ENCODE measurements at places on chromosomes 6 and 20.
A peak's percentile ranks its signal among the peaks of the same experiment; 100 is the strongest.

DNA sequence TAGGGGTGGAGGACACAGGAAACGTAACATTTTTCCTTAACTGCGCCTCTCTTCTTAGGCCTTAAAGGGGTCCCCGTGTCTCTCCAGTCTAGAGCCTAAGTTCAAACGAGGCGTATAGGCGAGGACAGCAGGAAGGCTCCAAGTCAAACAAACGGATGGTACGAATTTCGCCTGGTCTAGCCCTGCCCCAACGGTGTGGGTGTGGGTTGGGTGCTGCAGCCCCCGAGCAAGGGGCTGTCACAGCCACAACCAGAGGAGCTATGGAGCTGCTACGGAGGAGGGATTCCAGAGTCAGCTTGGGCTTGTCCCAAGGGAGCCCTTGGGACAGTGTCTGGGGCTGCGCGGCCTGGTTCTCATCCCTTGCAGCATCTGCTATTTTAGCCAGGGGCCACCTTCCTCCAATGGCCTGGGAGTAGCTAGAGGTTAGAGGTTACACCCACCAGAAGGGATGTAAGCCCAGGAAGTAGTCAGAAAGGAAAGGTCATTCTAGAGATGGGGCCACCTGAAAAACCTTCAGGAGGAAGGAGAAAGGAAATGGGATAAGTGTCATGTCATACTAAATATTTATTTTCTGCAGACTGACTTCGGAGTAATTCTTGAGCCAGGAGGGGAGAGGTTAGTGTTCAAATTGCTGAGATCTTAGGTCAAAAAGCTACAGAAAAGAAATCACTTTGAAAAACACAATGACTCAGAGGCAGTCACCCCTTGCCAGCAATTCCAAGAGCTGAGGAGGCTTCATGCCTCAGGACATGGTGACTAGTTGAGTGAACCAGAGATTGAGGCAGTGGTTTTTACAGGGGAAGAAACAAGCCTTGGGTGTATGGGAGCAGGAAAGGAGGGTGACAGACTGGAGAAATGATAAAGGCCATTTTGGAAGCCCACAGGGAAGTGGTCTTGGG is 21.7 kb downstream of the VPS52 start:
- H3K4me3 ChIP-seq, result peak overlapping the region; percentile 49
- no peaks in the 10 kb centered on the region for H3K36me3 ChIP-seq
- no peaks in the 10 kb centered on the region for H3K27me3 ChIP-seq
- peak overlapping the region; percentile 95 for H3K27ac ChIP-seq
- peaks cover 23% of the 10 kb centered on the region for H3K4me1 ChIP-seq

- H3K4me3 ChIP-seq, result no peak overlapping the region
- no peaks in the 10 kb centered on the region for H3K36me3 ChIP-seq
- H3K27ac ChIP-seq, result no peak overlapping the region
- no peaks in the 10 kb centered on the region for H3K4me1 ChIP-seq
- no peaks in the 10 kb centered on the region for H3K27me3 ChIP-seq
Measured at GRCh38 chr20:14634665-14635064, 297.3 kb upstream of the FLRT3 start.

DNA sequence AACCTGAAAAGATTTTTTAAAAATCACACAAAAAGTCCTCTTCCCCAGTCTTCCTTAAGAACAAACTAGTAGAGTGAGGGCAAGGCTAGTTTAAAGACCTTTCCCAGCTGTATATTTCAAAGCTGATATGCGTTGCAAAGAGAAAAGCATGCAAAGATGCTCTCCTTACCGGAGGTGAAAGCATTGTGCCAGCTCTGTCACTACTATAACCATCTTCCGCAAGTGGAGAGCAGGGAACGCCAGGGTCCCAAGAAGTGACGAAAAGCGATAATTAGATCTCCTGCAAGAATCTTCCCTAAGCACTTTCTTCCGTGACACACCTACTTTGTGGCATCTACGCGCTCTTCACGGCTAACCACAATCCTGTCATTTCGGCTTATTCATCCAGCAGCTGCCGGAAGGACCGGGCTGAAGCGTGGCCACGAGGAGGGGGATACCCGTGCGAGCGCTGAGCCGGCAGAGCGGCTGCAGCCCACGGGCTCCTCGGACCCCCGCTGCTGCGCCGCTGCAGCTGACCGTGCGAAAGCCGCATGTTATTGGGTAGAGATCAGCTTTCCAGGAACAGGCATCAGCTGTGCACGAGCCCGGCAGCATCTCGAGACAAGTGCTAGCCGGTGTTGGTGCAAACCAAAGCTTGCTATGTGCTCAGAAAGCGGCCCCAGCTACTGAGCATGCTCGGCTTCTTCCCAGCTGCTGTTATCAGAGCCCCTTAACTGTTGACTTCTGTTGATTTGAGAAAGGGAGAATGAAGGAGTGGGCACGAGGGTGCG is 57.2 kb upstream of the ARHGAP18 start:
- no peak overlapping the region for H3K27ac ChIP-seq
- DNase-seq, result no peak
- peaks cover 7% of the 10 kb centered on the region for H3K27me3 ChIP-seq
- H3K4me3 ChIP-seq, result peak overlapping the region; percentile 39
- H3K36me3 ChIP-seq, result no peaks in the 10 kb centered on the region

DNA sequence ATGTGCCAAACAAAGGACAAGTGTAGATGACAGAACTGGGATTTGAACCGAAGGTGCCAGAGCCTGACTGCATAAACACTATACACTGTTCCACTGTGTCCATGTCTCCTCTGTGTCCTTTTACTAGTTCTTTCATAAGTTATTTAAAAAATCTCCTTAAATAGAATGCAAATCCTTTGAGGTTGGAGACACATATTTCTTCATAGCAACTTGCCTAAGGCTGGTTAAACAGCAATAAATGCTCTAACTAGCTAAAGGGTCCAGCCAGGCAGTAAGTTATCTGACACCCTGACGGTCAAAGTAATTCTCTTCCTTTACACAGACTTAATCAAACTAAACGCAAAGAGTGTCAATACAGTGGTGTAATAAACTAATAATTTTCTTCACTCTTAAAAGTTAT is 76.2 kb upstream of the TRAF3IP2 start:
- no peak overlapping the region for H3K27ac ChIP-seq
- no peak for DNase-seq
- H3K36me3 ChIP-seq, result no peaks in the 10 kb centered on the region
- no peaks in the 10 kb centered on the region for H3K27me3 ChIP-seq
- peaks cover 14% of the 10 kb centered on the region for H3K4me1 ChIP-seq
- no peak overlapping the region for H3K4me3 ChIP-seq

DNA sequence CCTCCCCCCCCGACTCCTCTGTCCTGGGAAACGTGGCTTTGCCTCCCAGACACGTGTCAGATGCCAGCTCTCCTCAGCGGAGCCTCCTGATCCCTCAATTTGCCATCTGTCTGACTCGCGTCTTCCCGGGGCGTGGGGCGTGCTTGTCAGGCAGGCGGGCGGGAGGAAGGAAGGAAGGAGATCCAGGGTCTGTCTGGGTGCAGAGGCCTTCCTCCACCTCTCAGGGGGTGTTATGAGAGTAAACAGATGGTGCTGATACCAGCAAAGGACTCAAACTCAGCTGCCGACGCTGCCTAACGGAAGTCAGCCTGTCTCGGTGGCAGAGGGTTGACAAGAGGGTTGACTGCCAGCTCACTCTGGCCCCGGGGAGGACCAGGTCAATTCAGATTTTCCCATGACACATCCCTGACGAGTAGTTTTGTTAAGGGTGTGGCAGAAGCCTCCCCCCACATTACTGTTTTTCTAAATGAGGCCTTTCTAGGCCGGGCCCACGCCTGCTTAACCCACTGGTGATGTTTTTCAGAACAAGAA is 17.0 kb downstream of the UQCC2 start:
- peak; percentile 33 for DNase-seq
- H3K36me3 ChIP-seq, result peaks cover 72% of the 10 kb centered on the region
- H3K27ac ChIP-seq, result peak overlapping the region; percentile 54
- H3K27me3 ChIP-seq, result no peaks in the 10 kb centered on the region
- H3K4me1 ChIP-seq, result peaks cover 53% of the 10 kb centered on the region
- no peak overlapping the region for H3K4me3 ChIP-seq

GRCh38 chr6:106369739-106370138 is 9.2 kb downstream of the CRYBG1 start:
- H3K36me3 ChIP-seq, result no peaks in the 10 kb centered on the region
- H3K4me3 ChIP-seq, result no peak overlapping the region
- no peak overlapping the region for H3K27ac ChIP-seq
- no peak for DNase-seq

- H3K36me3 ChIP-seq, result no peaks in the 10 kb centered on the region
- DNase-seq, result peak; percentile 26
- peaks cover 3% of the 10 kb centered on the region for H3K4me1 ChIP-seq
- H3K27ac ChIP-seq, result no peak overlapping the region
- H3K4me3 ChIP-seq, result no peak overlapping the region
Measured at GRCh38 chr20:1005452-1006027, 3.4 kb upstream of the RSPO4 start.

GRCh38 chr6:45032426-45032825 is 295.7 kb upstream of the RUNX2 start:
- no peaks in the 10 kb centered on the region for H3K27me3 ChIP-seq
- H3K36me3 ChIP-seq, result no peaks in the 10 kb centered on the region
- H3K4me3 ChIP-seq, result no peak overlapping the region
- H3K27ac ChIP-seq, result no peak overlapping the region
- no peaks in the 10 kb centered on the region for H3K4me1 ChIP-seq

- DNase-seq, result no peak
- H3K4me3 ChIP-seq, result no peak overlapping the region
- no peaks in the 10 kb centered on the region for H3K36me3 ChIP-seq
- no peak overlapping the region for H3K27ac ChIP-seq
Measured at GRCh38 chr20:58880994-58881752, 28.7 kb downstream of the GNAS start.

DNA sequence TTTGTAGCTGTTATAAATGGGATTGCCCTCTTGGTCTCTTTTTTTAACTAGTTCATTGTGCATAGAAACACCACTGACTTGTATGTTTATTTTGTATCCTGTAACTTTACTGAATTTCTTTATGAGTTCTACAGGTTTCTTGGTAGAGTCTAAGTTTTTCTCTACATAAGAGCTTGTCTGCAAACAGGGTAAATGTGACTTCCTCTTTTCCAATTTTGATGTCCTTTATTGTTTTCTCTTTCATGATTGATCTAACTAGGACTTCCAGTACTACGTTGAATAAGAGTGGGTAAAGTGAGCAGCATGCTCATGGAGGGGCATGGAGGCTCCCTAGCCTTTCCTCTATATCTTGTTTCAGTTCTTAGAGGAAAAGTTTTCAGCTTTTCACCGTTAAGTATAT is 3.0 kb upstream of the WFDC10A start:
- H3K4me3 ChIP-seq, result no peak overlapping the region
- H3K4me1 ChIP-seq, result no peaks in the 10 kb centered on the region
- H3K27me3 ChIP-seq, result no peaks in the 10 kb centered on the region

GRCh38 chr6:136180704-136181511 is 69.2 kb downstream of the MTFR2 start:
- H3K4me1 ChIP-seq, result no peaks in the 10 kb centered on the region
- H3K27ac ChIP-seq, result no peak overlapping the region
- no peak for DNase-seq
- no peaks in the 10 kb centered on the region for H3K27me3 ChIP-seq
- H3K4me3 ChIP-seq, result no peak overlapping the region

- H3K27ac ChIP-seq, result no peak overlapping the region
- H3K27me3 ChIP-seq, result no peaks in the 10 kb centered on the region
- H3K36me3 ChIP-seq, result no peaks in the 10 kb centered on the region
Measured at GRCh38 chr6:46284475-46284874, 113.7 kb upstream of the ENPP5 start.

DNA sequence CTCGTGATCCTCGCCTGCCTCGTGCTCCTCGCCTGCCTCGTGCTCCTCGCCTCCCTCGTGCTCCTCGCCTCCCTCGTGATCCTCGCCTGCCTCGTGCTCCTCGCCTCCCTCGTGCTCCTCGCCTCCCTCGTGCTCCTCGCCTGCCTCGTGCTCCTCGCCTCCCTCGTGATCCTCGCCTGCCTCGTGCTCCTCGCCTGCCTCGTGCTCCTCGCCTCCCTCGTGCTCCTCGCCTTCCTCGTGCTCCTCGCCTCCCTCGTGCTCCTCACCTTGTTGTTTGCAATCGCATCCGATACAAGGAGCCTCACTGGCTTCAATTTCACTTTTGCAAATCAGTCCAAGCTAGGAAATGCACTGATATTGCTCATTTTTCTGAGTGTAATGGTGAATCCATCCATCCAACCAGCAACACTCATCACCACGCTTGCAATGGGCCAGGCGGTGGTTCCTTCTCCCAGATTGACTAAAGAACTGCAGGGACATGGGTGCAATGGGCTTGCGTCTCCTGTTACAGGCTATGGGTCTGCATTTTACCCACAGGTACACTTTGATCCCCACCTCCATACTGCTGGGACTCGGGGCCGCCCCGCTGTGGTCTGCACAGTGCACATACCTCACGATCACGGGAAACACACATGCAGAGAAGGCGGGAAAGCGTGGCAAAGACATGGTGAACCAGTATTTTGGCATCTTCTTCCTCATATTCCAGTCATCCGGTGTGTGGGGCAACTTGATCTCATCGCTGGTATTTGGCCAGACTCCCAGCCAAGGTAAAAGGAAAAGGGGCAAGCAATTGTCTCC is 4.6 kb downstream of the UNC93A start:
- H3K4me3 ChIP-seq, result no peak overlapping the region
- no peak for DNase-seq
- no peaks in the 10 kb centered on the region for H3K4me1 ChIP-seq
- no peaks in the 10 kb centered on the region for H3K36me3 ChIP-seq
- no peaks in the 10 kb centered on the region for H3K27me3 ChIP-seq

- no peaks in the 10 kb centered on the region for H3K36me3 ChIP-seq
- H3K4me3 ChIP-seq, result no peak overlapping the region
- no peak overlapping the region for H3K27ac ChIP-seq
- H3K27me3 ChIP-seq, result no peaks in the 10 kb centered on the region
Measured at GRCh38 chr6:89140347-89141156, 5.3 kb upstream of the PM20D2 start.

- H3K27me3 ChIP-seq, result no peaks in the 10 kb centered on the region
- H3K27ac ChIP-seq, result no peak overlapping the region
- no peaks in the 10 kb centered on the region for H3K36me3 ChIP-seq
- no peak for DNase-seq
Measured at GRCh38 chr20:9036593-9036992, 32.3 kb upstream of the PLCB4 start.

DNA sequence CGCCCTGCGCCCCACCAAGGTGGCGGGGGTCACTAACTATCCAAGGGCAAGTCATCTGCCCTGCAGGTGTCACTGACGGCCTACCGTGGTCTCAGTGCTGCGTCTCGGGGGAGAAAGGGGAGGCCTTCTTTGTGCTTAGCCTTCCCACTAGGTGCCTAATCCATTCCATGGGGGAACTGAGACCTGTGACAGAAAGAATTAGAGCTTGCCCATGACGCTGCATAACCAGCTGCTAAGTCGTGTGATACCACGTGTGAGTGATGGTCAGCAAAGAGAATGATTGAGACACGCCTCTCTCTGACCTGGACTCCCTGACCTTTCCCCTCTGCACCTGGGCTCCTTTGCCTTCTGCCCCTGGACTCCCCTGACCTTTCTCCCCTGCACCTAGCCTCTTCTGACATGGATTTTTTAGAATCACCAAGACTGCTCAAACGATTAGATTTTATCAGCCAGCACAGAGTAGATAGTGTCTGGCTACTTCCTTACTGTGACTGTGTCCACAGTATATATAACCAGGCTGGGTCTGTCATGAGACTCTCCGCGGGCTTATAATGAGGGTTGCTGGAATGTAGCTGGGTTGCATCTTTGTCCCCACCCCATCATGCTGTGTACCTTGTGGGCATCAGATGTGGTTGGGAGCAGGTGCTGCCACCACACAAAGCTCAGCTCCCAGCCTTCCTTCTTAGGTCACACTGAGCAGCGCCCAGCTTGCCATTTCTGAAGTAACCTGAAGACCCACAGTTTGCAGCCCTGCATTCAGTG is 140.6 kb downstream of the TMEM242 start:
- peaks cover 2% of the 10 kb centered on the region for H3K4me1 ChIP-seq
- H3K27me3 ChIP-seq, result no peaks in the 10 kb centered on the region
- no peak for DNase-seq
- peaks cover 58% of the 10 kb centered on the region for H3K36me3 ChIP-seq
- H3K27ac ChIP-seq, result no peak overlapping the region
- no peak overlapping the region for H3K4me3 ChIP-seq

- H3K36me3 ChIP-seq, result peaks cover 55% of the 10 kb centered on the region
- no peak overlapping the region for H3K4me3 ChIP-seq
- H3K4me1 ChIP-seq, result no peaks in the 10 kb centered on the region
- DNase-seq, result no peak
- H3K27ac ChIP-seq, result no peak overlapping the region
Measured at GRCh38 chr6:152364866-152365265, 272.3 kb downstream of the SYNE1 start.

Measured in upper lobe of left lung (tissue), 6 donors.